Activated CD4-positive, alpha-beta T cell treated with anti-CD3 and anti-CD28 coated beads, Interleukin-2, amount 10 ng/mL, durations not matched to agents 7 days and 5 days (primary cell): ENCODE measurements at places on chromosomes 3 and 15.

- peaks cover 18% of the 10 kb centered on the region for H3K36me3 ChIP-seq
- H3K27me3 ChIP-seq: no peaks in the 10 kb centered on the region
- H3K4me1 ChIP-seq: peaks cover 59% of the 10 kb centered on the region
These were observed 5.4 kb upstream of the SENP7 start for GRCh38 chr3:101518421-101518871.

DNA sequence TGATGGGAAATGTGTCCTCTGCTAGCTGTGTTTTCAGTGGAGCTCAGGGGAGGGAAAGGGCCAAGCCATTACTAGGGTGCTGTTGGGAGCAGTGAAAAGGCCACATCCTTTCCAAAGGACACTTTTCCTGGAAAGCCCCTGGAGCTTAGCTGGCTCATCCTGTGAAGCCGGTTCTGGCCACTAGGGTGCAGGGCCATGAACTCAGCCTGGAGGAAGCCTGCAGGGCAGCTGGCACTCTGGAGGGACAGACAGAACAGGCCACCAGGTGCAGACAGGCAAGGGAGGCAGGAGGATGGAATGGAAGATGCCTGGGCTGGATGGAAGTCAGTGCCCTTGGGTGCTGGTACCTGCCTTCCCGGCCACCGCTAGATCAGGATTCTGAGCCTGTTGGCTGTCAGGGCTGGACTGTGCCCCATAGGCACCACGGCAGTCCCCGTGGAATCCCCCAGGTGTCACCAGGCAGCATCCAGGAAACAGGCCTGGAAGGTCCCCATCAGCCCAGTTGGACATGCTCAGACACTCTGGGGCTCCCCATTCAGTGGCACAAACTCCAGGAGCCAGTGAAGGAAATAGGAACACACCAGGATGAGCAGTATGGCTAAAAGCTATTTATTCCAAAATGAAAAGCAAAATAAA lies 76.2 kb upstream of the C2CD4B start:
- H3K27ac ChIP-seq: no peak overlapping the region
- H3K4me3 ChIP-seq: no peak overlapping the region
- H3K36me3 ChIP-seq: no peaks in the 10 kb centered on the region

DNA sequence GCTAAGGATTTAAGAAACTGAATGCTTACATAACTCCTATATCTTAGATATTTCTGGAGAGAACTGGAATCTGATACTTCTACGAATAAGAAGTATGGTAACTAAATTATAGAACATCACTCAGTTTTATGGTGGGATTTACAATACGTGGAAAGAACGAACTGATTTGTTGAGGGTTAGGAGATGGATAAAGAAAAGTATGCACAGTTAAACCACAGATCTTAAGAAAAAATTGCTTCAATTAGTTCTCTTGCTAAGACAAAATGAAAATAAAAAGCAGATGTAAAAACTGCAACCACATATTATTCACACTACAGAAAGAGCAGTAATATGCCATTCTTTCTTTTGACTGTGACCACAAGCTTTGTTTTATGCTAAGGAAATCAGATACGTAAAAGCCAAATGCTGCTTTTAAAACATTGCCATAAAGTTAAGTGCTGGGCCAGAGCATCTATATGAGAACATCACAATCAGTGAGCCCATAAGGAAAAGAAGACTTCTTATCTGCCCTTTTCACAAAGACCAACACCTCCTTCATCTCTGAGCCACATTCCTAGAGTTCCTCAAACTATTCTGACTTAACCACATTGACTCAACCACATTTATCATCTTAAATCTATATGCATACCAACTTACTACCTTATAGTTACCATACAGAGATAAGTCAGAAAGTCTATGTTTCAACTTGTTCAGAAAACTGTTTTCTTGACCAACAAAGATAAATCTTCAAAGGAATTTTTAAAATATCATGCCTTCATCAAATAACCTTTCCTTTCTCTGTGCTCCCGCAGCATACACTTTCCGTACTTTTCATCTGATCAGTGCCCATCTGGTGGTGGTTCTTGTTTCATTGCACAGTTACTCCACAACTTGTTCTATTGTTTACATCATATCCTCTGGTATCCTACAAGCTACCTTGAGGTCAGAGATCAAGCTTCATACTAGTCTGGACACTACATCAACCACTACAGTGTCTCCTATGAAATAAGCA lies 61.7 kb downstream of the FSIP1 start:
- H3K27ac ChIP-seq: no peak overlapping the region
- no peak for DNase-seq
- H3K4me1 ChIP-seq: peaks cover 7% of the 10 kb centered on the region
- H3K4me3 ChIP-seq: no peak overlapping the region
- H3K27me3 ChIP-seq: peaks cover 3% of the 10 kb centered on the region

- H3K4me3 ChIP-seq: no peak overlapping the region
- DNase-seq: no peak
- no peaks in the 10 kb centered on the region for H3K27me3 ChIP-seq
- no peak overlapping the region for H3K27ac ChIP-seq
- peaks cover 39% of the 10 kb centered on the region for H3K4me1 ChIP-seq
These were observed 144.1 kb downstream of the KLF13 start for GRCh38 chr15:31470756-31471155.

GRCh38 chr15:71003319-71003718 lies 110.7 kb downstream of the LRRC49 start:
- DNase-seq: no peak
- no peak overlapping the region for H3K27ac ChIP-seq
- H3K4me3 ChIP-seq: no peak overlapping the region
- H3K36me3 ChIP-seq: no peaks in the 10 kb centered on the region
- peaks cover 12% of the 10 kb centered on the region for H3K27me3 ChIP-seq

DNA sequence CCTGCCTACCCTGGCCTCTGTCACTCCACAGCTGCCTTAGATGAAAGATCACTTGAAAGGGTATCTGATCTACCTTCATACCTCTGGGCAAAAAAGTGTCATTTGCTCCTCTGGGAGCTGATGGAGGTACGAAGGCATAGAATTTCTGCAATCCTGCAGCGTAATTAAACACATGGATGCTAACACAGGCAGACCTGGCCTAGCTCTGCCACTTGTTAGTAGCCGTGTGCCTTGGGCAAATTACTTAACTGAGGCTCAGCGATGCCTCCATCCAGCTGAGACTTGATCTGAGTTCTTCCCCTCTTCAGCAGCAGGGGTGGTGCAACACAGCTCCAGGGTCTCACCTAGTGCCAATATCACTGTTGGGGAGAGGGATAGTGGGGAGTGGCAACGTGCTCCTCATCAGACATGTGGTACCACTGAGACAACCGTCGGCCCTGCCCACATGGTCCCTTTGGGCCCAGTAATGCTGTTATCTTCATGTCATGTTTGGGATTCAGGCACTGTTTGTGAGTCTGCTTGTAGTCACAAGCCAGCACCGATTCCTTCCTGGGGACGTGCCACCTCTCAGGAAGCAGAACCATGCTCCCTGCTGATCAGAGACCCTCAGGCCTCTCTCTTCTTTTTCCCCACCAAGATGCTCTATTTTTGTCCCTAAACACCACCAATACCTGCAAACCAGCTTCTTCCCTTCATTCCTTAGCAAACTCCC lies 34.1 kb upstream of the PIAS1 start:
- H3K4me1 ChIP-seq: peaks cover 2% of the 10 kb centered on the region
- H3K36me3 ChIP-seq: no peaks in the 10 kb centered on the region
- H3K27me3 ChIP-seq: no peaks in the 10 kb centered on the region
- no peak for DNase-seq
- no peak overlapping the region for H3K4me3 ChIP-seq

GRCh38 chr15:74868059-74868458 lies 5.1 kb downstream of the SCAMP2 start:
- peaks cover 81% of the 10 kb centered on the region for H3K4me1 ChIP-seq
- no peak for DNase-seq
- peaks cover 75% of the 10 kb centered on the region for H3K36me3 ChIP-seq
- peak overlapping the region; percentile 75 for H3K27ac ChIP-seq
- peak overlapping the region; percentile 41 for H3K4me3 ChIP-seq

- H3K27me3 ChIP-seq: peaks cover 19% of the 10 kb centered on the region
- no peaks in the 10 kb centered on the region for H3K36me3 ChIP-seq
- no peak overlapping the region for H3K27ac ChIP-seq
- H3K4me1 ChIP-seq: no peaks in the 10 kb centered on the region
- DNase-seq: no peak
- no peak overlapping the region for H3K4me3 ChIP-seq
These were observed 91.3 kb downstream of the RAB11A start for GRCh38 chr15:65960586-65960985.

GRCh38 chr3:28718074-28718849 lies 369.6 kb upstream of the AZI2 start:
- no peaks in the 10 kb centered on the region for H3K36me3 ChIP-seq
- DNase-seq: no peak
- H3K4me3 ChIP-seq: no peak overlapping the region
- H3K27me3 ChIP-seq: no peaks in the 10 kb centered on the region
- H3K4me1 ChIP-seq: no peaks in the 10 kb centered on the region

GRCh38 chr15:83766339-83766738 lies 112.4 kb downstream of the ADAMTSL3 start:
- no peaks in the 10 kb centered on the region for H3K4me1 ChIP-seq
- H3K4me3 ChIP-seq: no peak overlapping the region
- DNase-seq: no peak

GRCh38 chr15:54884312-54884711 lies 312.4 kb downstream of the RSL24D1 start:
- no peak overlapping the region for H3K4me3 ChIP-seq
- no peak for DNase-seq
- H3K27me3 ChIP-seq: no peaks in the 10 kb centered on the region
- no peak overlapping the region for H3K27ac ChIP-seq
- H3K36me3 ChIP-seq: no peaks in the 10 kb centered on the region

GRCh38 chr3:147422601-147423536 lies 13.7 kb downstream of the ZIC1 start:
- no peak overlapping the region for H3K4me3 ChIP-seq
- DNase-seq: no peak
- H3K4me1 ChIP-seq: no peaks in the 10 kb centered on the region
- peaks cover 65% of the 10 kb centered on the region for H3K27me3 ChIP-seq
- peaks cover 3% of the 10 kb centered on the region for H3K36me3 ChIP-seq

GRCh38 chr3:17535274-17535673 lies 207.2 kb downstream of the TBC1D5 start:
- H3K27ac ChIP-seq: no peak overlapping the region
- peaks cover 2% of the 10 kb centered on the region for H3K36me3 ChIP-seq
- H3K4me1 ChIP-seq: no peaks in the 10 kb centered on the region
- H3K27me3 ChIP-seq: no peaks in the 10 kb centered on the region
- no peak for DNase-seq

GRCh38 chr3:98359993-98360675 lies 6.5 kb downstream of the OR5K4 start:
- H3K4me3 ChIP-seq: no peak overlapping the region
- H3K27me3 ChIP-seq: peaks cover 12% of the 10 kb centered on the region
- peak; percentile 15 for DNase-seq
- H3K4me1 ChIP-seq: peaks cover 8% of the 10 kb centered on the region
- H3K36me3 ChIP-seq: peaks cover 4% of the 10 kb centered on the region
- no peak overlapping the region for H3K27ac ChIP-seq

- no peaks in the 10 kb centered on the region for H3K36me3 ChIP-seq
- no peaks in the 10 kb centered on the region for H3K4me1 ChIP-seq
- no peak overlapping the region for H3K4me3 ChIP-seq
- no peaks in the 10 kb centered on the region for H3K27me3 ChIP-seq
- H3K27ac ChIP-seq: no peak overlapping the region
These were observed 118.1 kb upstream of the MEIS2 start for GRCh38 chr15:37218351-37218916.

DNA sequence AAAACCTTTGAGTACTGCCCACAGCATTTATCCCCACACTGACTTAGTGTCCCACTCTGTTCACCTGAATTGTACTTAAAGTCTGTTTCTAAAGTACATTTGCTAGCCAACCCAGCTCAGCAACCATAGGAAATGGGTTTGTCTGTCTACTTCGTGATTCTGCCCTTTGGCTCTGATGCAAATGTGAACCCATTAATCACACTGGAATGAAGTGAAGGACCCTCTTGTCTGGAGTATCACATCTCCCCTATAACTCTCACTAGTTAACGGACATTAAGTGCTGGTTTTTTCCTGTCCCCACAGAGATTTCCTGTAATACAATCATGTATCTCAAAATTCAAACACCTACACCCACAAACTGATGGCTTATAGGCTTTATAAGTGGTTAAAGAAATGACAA lies 20.5 kb downstream of the EID1 start:
- no peak overlapping the region for H3K4me3 ChIP-seq
- DNase-seq: no peak
- no peak overlapping the region for H3K27ac ChIP-seq
- H3K4me1 ChIP-seq: peaks cover 8% of the 10 kb centered on the region

- no peak overlapping the region for H3K27ac ChIP-seq
- H3K27me3 ChIP-seq: no peaks in the 10 kb centered on the region
- H3K36me3 ChIP-seq: no peaks in the 10 kb centered on the region
- DNase-seq: no peak
- H3K4me3 ChIP-seq: no peak overlapping the region
These were observed 56.5 kb downstream of the BSN start for GRCh38 chr3:49610666-49611280.

DNA sequence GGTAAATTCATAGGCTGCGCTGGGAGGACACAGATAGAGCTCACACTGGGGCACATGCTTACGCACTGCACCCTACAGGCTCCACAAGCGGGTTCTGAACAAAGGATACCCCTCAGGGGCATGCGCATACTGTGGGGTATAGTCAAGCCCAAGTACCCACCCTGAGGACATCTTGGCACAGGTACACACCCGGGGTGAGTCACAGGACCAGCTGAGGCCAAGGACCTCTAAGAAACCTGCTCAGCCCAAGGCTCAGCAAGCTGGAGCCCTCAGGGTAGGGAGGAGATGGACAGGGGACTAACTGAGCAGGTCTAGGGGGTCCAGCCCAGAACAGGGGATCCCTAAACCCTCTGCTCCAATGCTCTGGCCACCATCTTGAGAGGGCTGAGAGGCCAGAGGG lies 3.3 kb downstream of the SHISA5 start:
- H3K36me3 ChIP-seq: peaks cover 31% of the 10 kb centered on the region
- no peak overlapping the region for H3K4me3 ChIP-seq
- no peak for DNase-seq

GRCh38 chr3:188003188-188004171 lies 150.5 kb upstream of the LPP start:
- H3K4me3 ChIP-seq: no peak overlapping the region
- peak overlapping the region; percentile 62 for H3K27ac ChIP-seq
- peaks cover 20% of the 10 kb centered on the region for H3K36me3 ChIP-seq
- H3K27me3 ChIP-seq: no peaks in the 10 kb centered on the region

- no peaks in the 10 kb centered on the region for H3K36me3 ChIP-seq
- H3K27me3 ChIP-seq: peaks cover 6% of the 10 kb centered on the region
- H3K4me1 ChIP-seq: no peaks in the 10 kb centered on the region
- H3K4me3 ChIP-seq: no peak overlapping the region
- DNase-seq: no peak
- no peak overlapping the region for H3K27ac ChIP-seq
These were observed 80.4 kb downstream of the IQCH start for GRCh38 chr15:67335026-67335425.

- no peak overlapping the region for H3K4me3 ChIP-seq
- H3K27ac ChIP-seq: no peak overlapping the region
These were observed 175.7 kb downstream of the TMEM108 start for GRCh38 chr3:133213937-133214336.

- H3K27ac ChIP-seq: peak overlapping the region; percentile 70
- peaks cover 28% of the 10 kb centered on the region for H3K4me1 ChIP-seq
- no peaks in the 10 kb centered on the region for H3K36me3 ChIP-seq
- no peak for DNase-seq
- H3K27me3 ChIP-seq: peaks cover 12% of the 10 kb centered on the region
- H3K4me3 ChIP-seq: peak overlapping the region; percentile 83
These were observed 768 bp downstream of the ANO10 start for GRCh38 chr3:43620831-43621655.
